GM06990 (cell line): ENCODE measurements at places on chromosomes 12 and 14.

- no peak for DNase-seq
Measured at GRCh38 chr12:13170892-13171490, 25.5 kb upstream of the EMP1 start.

- peak; percentile 67 for DNase-seq
Measured at GRCh38 chr14:76767681-76768656, 6.7 kb downstream of the VASH1 start.

- DNase-seq, result peak; percentile 39
Measured at GRCh38 chr12:115451780-115452736, 768.1 kb upstream of the TBX3 start.

DNA sequence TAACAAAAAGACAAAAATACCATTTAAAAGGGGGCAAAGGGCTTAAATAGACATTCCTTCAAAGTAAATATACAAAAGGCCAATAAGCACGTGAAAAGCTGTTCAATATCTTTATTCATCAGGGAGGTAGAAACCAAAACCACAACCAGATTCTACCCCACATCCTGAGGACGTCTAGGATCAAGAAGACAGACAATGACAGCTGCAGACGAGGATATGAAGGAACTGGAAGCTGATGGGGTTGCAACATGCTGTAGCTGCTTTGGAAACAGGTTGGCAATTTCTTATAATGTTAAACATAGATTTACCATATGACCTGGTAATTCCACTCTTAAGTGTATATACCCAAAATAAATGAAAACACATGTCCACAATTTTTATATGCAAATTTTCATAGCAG is 85.1 kb upstream of the C14orf180 start:
- no peak for DNase-seq

DNA sequence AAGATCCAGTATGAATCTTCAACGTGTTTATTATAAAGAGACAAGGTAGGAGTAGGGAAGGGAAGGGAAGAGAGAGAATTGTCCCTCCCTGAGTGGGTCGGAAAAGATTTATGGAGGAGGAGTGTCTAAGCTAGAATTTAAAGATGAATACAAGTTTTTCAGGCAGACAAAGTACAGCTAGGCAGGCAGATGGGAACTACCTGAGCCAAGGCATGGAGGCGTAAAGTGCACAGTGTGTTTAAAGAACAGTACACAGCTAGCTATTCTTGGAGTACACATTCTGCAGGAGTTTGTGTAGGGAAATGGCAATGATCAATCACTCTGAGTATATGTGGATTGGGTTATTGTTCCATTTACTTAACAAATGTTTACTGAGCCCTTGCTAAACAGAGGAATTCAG is 20.1 kb downstream of the PLEKHG7 start:
- DNase-seq, result no peak

GRCh38 chr14:101723061-101723595 is 38.4 kb upstream of the PPP2R5C start:
- DNase-seq, result no peak

GRCh38 chr12:26425587-26426260 is 230.4 kb downstream of the SSPN start:
- DNase-seq, result peak; percentile 55

DNA sequence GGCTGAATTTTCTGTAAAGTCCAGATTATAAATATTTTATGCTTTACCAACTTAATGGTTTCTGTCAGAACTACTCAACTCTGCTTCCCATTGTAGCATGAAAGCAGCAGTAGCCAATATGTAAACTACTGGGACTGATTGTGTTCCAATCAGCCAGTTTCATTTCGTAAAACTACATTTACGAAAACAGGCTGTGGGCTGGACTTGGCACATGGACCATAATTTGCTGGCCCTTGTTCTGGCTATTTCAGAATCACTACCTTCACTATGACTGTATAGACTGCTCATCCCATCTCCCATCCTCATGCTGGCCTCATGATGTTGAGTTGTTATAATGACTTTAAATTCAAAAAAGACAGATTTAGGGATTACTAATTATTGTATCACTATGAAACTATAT is 38.7 kb downstream of the FAR2 start:
- DNase-seq, result no peak

DNA sequence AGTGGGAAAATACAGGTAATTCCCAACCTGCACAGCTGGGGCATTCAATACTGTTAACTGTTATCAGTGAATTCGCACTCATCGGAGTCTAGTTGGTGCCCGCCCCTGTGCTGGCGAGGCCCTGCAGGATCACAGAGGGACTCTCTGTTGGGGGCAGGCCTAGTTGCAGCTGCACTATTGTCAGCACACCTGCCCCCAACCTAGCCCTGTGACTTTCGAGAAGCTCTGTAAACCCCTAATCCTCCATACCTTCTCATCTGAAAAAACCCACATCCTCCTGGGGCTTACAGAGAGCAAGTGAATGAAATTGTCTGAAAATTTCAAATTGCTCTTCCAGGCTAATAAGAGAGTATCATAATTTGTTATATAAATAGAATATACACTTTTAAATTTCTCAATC is 132.2 kb upstream of the NUDT4 start:
- peak; percentile 70 for DNase-seq

DNA sequence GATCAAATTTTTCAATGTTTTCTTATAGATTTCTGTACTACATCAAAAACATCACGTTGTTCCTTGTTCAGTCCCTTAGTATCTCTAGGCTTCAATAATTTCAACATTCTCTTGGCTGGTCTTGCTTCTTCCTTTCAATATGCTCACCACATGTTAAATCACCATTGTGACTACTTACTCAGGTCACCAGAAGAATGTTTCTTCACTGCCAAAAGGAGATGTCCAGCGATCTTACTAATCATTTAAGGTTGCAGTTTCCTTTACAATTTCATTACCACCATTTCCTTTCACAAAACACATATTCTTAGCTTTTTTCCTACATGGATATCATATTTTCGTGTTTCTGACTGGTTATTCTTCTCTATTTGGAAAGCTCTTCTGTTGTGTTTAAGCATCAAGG is 363.8 kb downstream of the NAV3 start:
- no peak for DNase-seq

GRCh38 chr12:12819221-12819620 is 6.1 kb downstream of the DDX47 start:
- DNase-seq, result no peak

- no peak for DNase-seq
Measured at GRCh38 chr14:51370758-51371386, 130.8 kb downstream of the TMX1 start.

- DNase-seq, result no peak
Measured at GRCh38 chr14:91786188-91786587, 54.3 kb upstream of the CATSPERB start.

DNA sequence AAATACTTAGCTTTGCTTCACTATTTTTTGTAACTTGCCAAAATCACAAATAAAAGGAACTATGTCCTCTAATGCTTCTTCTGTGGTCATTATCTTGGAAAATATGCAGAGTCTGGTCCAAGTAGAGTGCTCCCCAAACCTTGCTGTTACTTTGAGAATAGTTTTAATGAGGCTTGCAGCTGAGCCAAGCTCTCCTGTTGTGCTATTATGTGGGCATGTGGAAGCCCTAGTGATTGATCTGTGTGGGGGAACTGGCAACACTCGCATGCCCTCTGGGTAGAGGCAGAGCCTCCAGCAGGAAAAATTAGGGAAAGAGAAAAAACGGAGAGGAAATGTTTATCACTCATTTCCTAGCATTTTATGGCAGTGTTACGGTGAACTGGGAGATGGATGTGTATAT is 473.1 kb downstream of the EGLN3 start:
- no peak for DNase-seq

GRCh38 chr12:1839956-1840951 is 19.9 kb downstream of the LRTM2 start:
- no peak for DNase-seq

DNA sequence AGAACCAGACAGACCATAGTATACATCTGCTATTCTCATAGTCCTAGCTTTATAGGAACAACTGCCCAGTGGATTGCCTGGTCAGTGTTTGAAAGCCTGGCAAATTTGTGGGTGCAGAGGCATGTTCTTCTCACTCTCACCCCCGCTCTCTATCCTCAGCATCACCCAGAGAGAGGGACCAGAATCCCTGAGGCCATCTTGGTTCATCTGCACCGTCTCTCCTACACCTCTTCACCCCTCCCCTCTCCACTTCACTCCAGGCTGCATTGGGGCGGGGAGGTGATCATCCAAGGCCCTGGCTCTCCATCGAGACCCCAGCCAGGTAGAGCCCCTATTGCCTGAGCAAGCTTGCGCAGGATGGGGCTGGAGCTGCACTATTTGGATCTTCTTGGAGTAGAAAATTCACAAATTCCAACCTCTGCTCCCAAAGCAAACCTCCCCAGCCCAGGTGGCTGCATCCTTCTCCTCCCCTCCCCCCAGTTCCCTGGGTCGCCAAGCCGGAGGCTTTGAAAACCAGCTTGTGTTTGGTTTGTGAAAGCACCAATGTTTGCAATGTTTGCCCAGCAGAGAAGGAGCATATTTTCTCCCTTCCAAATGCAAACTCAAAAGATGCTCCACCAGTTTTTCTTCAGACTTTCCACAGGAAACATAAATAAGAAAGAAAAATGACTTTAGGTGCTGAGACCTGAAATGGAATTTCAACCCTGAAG is 18.6 kb upstream of the COL2A1 start:
- DNase-seq, result no peak

DNA sequence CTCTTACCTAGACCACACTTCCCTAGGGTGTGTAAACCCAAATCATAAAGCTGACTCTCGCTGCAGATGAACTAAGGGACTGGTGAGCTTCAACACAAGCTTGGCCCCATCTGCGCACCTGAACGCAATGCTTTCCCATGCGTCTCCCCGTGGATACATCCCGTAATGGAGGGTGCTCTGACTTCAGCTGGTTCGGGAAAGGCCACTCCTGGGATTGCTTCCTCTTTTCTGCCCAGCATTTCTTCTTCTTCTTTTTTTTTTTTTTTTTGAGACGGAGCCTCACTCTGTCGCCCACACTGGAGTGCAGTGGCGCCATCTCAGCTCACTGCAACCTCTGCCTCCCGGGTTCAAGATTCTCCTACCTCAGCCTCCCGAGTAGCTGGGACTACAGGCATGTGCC is 27.7 kb upstream of the ETFBKMT start:
- no peak for DNase-seq

- DNase-seq, result no peak
Measured at GRCh38 chr14:71698673-71699072, 233.6 kb upstream of the RGS6 start.

- no peak for DNase-seq
Measured at GRCh38 chr12:97182769-97183168, 275.7 kb downstream of the NEDD1 start.

DNA sequence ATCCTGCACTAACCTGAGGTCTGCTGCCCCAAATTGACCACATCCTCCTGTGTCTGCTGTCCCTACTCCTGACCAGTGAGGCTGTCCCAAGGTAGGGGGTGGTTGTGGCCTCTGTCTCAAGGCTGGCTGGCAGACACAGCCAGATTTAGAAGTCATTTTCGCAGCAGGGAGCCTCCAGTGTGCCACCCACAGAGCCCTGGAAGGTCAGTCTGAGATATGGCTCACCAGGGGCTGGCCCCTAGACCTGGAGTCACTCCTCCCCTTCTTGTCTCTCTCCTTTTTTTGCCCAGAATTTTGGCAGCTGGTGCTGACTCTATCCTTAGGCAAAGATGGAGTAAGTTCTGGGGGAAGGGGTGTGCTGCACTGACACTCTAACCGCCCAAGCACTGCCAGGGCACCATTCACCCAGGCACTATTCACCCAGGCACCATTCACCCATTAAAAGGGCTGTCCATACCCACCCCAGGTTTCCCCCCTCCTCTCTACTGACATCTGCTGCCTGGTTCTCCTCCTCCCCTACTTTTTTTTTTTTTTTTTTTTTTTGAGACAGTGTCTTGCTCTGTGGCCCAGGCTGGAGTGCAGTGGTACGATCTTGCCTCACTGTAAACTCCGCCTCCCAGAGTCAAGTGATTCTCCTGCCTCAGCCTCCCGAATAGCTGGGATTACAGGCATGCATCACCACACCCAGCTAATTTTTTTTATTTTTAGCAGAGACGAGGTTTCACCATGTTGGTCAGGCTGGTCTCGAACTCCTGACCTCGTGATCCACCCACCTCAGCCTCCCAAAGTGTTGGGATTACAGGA is 7.7 kb downstream of the DDN start:
- DNase-seq, result no peak

- DNase-seq, result no peak
Measured at GRCh38 chr14:59871166-59871495, 555 bp upstream of the RTN1 start.

GRCh38 chr12:82132390-82132789 is 225.8 kb downstream of the CCDC59 start:
- no peak for DNase-seq

- peak; percentile 67 for DNase-seq
Measured at GRCh38 chr12:4809013-4809448, 88.8 kb downstream of the GALNT8 start.

GRCh38 chr14:91406982-91407381 is 10.6 kb downstream of the CCDC88C start:
- no peak for DNase-seq

GRCh38 chr14:69093631-69094421 is 59.1 kb downstream of the DCAF5 start:
- DNase-seq, result no peak

GRCh38 chr14:101066826-101067510 is 163.4 kb upstream of the RTL1 start:
- no peak for DNase-seq

- no peak for DNase-seq
Measured at GRCh38 chr12:15731940-15732339, 57.2 kb downstream of the EPS8 start.

- no peak for DNase-seq
Measured at GRCh38 chr12:130621696-130622298, 94.3 kb downstream of the RIMBP2 start.

- no peak for DNase-seq
Measured at GRCh38 chr12:32296567-32296966, 102.8 kb upstream of the FGD4 start.

DNA sequence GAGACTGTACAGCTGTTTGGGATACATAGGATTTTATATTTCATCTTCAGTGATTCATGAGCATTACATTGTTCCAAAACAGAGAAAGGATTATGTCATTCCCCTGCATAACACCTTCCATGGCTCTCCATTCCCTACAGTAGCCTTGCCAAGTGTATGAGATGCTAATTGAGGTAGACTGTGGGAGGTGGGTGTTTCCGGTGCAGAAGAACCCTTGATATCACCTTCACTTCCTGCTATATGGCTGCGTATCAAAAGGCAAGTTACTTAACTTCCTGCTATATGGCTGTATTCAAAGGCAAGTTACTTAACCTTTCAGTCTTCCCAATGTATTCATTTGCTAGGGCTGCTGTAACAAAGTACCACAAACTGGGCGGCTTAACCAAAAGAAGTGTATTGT is 11.2 kb downstream of the FAR2 start:
- DNase-seq, result no peak

DNA sequence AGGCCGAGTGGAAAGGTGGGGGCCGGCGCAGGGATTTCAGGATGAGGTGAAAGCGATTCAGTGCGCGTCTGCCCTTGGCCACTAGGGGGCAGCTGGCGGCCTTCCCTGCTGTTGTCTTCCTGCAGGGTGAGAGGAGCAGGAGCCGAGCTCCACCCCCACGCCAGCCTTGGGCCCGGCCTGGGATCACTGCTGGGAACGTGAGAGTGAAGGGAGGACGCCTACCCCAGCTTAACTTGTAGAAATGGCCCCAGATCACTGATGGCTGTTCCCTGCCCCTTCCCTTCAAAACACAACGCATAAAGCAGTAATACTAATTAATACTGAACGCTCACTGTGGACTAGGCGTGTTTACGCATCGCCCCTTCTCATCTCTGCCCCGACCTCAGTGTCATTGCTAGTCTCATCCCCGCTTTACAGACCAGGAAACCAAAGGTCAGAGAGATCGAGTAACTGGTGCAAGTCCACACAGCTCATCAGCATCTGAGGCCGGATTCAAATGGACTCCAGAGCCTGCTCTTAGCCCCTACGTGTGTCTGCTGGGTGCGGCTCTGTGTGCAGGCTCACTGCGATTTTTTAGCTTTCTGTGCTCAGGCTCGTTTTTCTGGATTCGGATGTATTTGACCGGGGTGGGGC is 24.3 kb downstream of the MVK start:
- peak; percentile 43 for DNase-seq
